NCI-H146 (cell line): ENCODE measurements at places on chromosomes 7 and 10.

DNA sequence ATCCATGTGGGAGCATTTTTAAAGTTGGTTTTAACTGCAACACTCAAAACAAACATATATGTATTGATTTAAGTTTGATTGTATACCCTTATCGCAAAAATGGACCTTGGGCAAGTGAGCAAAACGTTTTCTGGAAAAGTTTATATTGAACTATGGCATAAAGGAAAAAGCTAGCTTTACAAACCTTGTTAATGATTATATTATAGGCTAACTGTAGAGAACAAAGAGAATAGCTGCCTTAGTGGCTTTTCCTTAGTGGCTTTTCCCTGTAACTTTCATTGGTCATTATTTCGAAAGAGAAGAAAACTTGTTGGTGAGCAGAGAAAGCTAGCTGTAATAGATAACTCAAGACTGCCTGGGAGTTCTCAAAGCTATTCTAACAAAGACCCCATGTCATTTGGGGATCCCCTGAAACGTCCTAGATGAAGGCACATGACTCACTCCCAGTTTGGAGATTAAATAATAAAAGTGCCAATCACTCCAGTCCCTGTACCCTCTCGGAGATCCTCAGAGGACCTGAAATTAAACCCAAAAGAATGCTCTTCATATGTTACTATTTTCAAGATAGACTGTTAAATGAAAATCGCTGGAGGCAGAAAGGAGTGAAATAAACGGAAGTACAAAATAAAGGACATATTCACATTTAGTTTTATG lies 92.1 kb downstream of the SRI start:
- DNase-seq: no peak

DNA sequence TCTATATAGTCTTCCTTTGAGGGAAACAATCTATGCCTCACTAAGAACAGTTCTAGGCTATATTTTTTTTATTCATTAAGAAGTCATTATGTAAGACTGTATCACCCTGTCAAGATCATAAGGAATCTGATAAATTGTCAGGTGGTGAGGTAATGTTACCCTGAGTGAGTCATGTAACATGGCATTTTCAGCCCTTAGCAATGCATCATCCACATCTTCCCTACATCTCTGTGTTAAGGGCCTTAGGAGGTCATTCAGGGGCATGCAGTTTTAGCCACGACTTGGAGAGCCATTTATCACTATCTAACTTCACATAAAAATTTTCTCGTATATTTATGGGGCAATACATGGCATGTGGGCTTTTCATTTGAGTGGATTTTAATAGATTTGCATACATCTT lies 924.5 kb upstream of the MBL2 start:
- DNase-seq: no peak

- DNase-seq: no peak
Observed at GRCh38 chr10:49115796-49116508, 630 bp upstream of the VSTM4 start.

GRCh38 chr10:116311706-116312490 lies 12.3 kb upstream of the CCDC172 start:
- DNase-seq: no peak

GRCh38 chr7:103988468-103989199 lies 824 bp downstream of the RELN start:
- peak; percentile 47 for DNase-seq

DNA sequence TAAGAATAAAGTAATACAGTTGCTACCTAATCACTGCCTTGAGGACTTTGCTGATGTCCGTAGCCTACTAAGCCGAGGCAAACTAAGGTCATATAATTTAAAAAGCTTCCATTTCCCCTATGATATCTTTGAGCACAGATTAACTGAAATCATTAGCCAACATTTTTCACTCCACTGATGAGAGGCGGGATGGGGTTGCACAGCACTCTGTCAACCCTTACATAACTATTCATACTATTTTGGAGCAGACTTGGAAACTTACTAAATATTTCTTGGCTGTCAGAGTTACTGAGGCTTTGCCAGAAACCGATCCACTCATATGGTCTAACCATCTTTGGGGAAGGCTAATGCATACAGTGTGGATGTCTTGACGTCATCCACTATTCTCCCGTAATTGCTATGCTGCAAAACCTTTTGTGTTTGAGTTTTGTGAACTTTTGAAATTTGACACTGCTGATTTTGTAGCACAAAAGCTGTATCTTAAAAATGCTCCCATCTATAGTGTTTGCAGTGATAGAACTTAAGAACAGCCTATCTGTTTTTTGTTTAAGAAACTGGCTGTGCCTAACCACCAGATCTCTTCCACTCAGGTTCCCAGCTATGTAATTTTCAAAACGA lies 248.7 kb downstream of the TSPAN12 start:
- no peak for DNase-seq

DNA sequence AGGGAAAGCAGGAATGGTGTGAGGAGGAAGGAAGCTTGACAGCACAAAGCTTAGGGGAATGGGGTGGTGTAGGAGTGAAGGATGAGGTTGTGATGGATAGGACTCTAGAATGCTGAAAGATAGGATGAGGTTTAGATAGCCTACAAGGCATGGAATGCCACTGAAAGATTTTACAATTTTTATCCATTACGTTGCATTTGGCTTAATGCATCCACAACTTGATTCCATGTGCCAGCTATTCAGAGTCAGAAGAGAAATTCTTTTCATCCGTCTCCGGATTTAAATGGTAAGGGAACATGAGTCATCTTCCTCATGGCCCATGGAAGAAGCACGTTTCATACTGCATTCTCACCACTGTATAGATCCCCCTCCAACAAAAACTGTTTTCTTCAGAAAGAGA lies 212.4 kb upstream of the BMPER start:
- no peak for DNase-seq

DNA sequence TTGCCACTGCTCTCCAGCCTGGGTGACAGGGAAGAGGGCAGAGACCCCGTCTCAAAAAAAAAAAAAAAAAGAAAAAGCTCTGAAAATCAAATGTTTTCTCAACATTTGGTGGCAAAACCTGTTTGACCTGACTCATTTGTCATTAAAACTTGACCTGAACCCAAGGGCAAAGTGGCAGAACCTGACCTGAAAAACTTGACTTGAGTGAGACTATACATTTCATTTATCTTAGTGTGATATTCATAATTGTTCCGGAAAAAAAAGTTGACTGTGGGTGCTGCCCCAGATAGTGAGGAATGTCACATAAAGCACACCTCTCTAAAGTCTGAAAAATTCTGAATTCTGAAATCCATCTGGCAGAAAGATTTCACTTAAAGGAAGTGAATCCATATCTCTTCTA lies 2.3 kb upstream of the TAX1BP1 start:
- DNase-seq: no peak

GRCh38 chr7:68216051-68216450 lies 1219.4 kb downstream of the TYW1 start:
- DNase-seq: no peak

- DNase-seq: peak; percentile 41
Observed at GRCh38 chr10:91879515-91880170, 29.6 kb downstream of the FGFBP3 start.
